MV-4-11 (cell line): ENCODE measurements at places on chromosomes 16 and 17.
A peak's percentile ranks its signal among the peaks of the same experiment; 100 is the strongest.

DNA sequence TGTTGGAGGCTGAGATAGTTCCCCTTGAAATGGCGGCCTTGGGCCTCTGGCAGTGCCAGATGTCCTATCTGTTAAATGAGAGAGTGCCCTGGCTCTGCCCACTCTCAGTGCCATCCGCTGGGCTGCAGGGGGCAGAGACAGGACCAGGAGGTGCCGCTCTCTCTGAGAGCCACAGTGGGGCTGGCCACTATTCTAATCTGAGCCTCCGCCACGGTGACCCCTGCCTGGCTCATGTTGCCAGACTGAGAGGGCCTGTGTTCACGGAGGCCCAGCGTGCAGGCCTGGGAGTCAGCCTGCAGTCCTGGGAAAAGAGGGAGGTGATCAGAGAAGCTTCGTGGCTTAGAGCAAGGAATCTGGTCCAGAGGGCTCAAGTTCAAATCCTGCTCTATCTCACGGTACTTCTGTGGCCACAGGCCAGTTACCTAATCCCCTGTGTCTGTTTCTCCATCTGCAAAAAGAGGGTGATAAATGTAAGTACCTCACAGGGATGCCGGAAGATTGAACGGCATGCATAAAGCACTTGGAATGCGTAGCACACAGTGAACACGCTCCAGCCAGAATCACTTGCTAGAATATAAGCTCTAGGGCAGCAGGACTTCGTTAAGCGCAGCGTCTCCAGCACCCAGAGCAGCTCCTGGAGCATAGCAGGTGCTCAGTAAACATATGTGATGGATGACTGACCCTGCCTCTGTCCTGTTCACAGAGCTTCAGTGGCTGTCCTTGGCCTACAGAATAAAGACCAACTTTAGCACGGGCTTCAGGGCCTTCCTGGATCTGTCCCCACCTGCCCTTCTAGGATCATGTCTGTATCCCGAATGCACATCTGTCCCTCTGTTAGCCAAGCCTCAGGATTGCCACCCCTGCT lies 6.3 kb downstream of the ATP2A3 start:
- DNase-seq = no peak

GRCh38 chr17:3222505-3222904 lies 15.0 kb downstream of the OR1A1 start:
- DNase-seq = no peak

DNA sequence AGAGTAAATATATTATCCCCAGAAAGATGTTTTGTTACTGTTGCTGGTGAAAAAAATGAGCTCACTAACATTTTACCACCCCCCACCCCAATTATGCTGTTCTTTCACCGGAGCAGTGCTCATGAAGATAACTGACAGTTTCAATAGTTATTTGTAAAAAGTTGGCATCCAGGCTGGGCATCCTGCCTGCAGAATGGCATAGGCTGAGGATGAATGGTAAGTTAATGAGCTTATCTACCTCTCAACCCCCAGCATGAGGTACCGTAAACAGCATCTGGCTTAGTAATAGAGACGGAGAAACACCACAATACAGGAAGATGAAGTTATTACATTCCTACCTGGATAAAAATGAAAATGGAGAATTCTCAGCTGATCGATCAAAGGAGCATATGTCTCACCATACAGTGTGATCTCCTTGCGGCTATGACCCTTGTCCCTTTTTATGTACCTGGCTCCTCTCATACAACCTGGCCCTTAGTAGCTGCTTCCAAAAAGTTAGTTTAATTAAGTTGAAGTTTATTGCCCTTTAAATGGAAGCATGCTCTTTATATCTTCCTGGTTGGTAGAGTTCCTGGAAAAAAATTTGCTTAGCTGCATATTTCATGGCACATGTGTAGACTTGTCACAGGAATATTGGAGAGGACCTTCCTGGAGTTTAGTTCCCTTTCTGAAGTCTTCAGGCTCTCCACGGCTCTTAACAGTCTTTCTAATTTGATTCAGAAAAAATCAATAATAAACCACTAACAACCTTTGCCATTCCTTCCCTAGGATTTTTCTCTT lies 61.2 kb upstream of the MPHOSPH6 start:
- no peak for DNase-seq

GRCh38 chr16:30163538-30163937 lies 19.9 kb upstream of the CORO1A start:
- DNase-seq = no peak

GRCh38 chr16:21026846-21027245 lies 123.8 kb downstream of the DNAH3 start:
- DNase-seq = no peak

GRCh38 chr17:33858121-33858520 lies 397.0 kb upstream of the CCL2 start:
- no peak for DNase-seq

DNA sequence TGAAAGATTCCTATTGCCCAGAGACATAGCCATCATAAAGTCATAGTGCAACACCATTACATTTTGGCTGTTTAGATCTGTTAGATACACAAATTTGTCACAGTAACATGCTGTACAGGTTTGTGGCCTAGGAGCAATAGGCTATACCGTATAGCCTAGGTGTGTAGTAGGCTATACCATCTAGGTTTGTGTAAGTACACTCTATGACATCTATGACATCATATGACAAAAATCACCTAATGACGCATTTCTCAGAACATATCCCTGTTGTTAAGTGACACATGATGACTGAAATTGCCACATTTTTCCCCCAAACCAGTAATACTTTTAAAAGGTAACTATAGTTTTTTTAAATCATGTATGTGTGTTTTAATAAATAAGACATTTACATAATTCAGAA lies 43.3 kb downstream of the NLK start:
- no peak for DNase-seq

GRCh38 chr17:17752821-17753321 lies 71.6 kb downstream of the RAI1 start:
- no peak for DNase-seq

- no peak for DNase-seq
Observed at GRCh38 chr16:12341966-12342365, 365.4 kb downstream of the SNX29 start.

DNA sequence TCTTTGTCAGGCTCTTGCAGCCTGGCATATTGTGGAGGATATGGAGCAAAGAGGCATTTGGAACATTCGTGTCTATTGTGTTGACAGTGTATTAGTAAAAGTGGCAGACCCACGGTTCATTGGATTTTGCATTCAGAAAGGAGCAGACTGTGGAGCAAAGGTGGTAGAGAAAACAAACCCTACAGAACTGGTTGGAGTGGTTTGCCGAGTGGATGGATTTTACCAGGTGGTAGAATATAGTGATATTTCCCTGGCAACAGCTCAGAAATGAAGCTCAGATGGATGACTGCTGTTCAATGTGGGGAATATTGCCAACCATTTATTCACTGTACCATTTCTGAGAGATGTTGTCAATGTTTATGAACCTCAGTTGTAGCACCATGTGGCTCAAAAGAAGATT lies 44.5 kb downstream of the EFCAB13 start:
- no peak for DNase-seq

GRCh38 chr17:13953841-13954240 lies 115.5 kb upstream of the COX10 start:
- DNase-seq = no peak

- DNase-seq = no peak
Observed at GRCh38 chr17:81723651-81724209, 11.6 kb downstream of the SLC25A10 start.

- peak; percentile 71 for DNase-seq
Observed at GRCh38 chr17:41452281-41452680, 11.5 kb upstream of the KRT38 start.

- DNase-seq = no peak
Observed at GRCh38 chr16:12084436-12084835, 107.9 kb downstream of the SNX29 start.

DNA sequence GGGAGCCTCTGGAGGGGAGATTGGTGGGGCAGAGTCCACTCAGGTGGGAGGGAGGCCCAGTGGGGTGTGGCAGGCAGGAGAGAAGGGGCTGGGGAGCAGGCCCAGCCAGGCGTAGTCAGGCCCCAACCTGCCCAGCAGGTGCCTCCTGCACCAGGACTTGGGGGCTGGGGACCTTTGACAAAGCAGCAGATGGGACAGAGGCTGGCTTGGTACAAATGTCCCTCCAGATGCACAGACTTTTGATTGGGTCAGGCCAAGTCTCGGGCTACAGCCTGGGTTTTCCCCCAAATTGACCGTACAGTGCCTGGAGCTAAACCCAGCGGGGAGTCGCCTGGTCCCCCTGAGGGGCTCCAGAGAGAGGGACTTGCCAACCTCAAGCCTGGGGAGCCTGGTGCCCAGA lies 411 bp downstream of the GGT6 start:
- no peak for DNase-seq

DNA sequence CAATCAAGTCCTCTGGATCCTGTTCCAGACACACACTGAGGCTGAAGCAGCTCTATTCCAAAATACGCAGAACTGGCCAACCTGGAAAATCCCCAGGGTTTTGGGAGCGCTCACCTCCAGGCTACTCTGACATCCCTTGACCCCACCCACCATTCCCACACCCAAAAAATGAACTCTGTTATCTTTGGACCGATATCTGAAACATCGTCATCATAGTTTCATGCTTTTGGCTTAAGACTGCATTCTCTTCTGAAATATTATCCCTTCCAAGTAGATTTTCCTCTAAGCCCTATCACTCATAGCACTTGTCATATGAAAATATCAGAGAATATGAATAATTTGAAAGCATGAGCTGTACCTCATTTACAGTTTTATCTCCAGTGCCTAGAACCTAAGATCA lies 34.7 kb downstream of the VAT1L start:
- DNase-seq = no peak

GRCh38 chr16:83994087-83994486 lies 26.0 kb downstream of the NECAB2 start:
- DNase-seq = peak; percentile 97

DNA sequence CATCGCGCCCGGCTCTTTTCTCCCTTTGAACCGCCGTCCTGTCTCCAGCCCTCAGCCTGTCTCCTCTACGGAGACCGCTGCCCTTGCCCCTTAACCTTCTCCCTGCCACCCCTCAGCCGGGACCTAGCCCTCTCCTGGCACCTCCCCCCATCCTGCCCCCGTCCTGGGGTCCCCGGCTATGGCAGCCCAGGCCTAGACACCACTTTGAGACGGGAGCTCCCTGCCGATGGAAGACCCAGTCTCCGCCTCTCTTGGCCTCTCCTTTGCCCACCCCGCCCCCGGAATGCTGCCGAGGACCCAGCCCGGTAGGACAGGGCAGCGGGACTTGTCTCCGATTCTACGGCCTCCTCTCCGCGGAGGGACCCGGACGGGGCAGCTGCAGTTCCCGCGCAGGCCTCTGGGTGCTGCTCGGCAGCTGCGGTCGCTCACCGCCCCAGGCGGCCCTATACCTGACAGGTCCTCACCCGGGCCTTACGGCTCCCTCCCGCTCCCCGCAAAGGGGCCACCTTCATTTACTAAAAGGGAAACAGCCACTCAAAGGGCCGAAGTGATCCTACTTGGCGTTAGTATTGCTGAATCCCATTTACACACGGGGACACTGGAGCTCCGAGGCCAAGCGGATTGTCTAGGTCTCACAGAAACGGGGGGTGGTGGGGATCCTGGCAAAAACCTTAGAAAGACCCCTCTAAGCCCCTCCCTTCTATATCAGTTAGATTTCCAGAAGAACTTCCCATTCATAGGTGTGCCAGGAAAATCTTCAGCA lies 32.6 kb upstream of the TAC4 start:
- no peak for DNase-seq

GRCh38 chr16:64238571-64238970 lies 883.3 kb downstream of the CDH11 start:
- DNase-seq = no peak

DNA sequence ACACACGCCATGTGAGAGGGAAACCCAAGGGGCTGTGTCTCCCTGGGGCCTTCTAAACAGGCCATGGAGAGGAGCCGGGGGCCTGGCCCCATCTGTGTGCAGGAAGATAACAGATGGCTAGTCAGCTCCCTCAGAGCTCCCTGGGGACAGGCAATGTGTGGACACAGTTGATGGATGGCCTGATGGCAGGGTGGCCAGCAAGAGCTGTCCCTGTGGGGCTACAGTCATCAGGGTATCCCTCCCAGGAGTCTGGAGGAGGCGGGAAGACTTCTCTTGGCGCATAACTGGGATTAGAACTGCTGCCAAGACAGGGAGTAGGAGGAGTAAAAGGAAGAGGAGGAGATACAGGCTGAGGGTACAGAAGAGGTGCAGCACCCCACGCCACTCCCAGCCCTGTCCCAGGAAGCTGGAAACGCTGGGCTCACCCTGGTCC lies 17.3 kb downstream of the MYO18A start:
- DNase-seq = no peak

DNA sequence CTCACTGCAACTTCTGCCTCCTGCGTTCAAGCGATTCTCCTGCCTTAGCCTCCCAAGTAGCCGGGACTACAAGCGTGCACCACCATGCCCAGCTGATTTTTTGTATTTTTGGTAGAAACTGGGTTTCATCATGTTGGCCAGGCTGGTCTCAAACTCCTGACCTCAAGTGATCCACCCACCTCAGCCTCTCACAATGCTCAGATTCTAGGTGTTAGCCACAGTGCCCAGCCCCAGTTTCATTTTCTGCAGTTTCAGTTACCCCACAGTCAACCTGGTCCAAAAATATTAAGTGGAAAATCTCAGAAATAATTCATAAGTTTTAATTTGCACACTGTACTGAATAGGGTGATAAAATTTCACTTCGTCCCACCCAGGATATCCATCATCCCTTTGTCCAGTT lies 28.7 kb downstream of the KNOP1 start:
- no peak for DNase-seq

GRCh38 chr17:9549215-9549614 lies 26.4 kb downstream of the STX8 start:
- no peak for DNase-seq

- DNase-seq = no peak
Observed at GRCh38 chr17:66934040-66934439, 30.5 kb upstream of the CACNG4 start.
